PC-9 (cell line): ENCODE measurements at places on chromosomes 7 and 10. TPM values are rescaled to one million over a fixed set of nuclear protein-coding genes. Genes with fewer than 3 reads are reported as not detected.

The PDCD11 gene
- total RNA-seq, result 20.4 and 20.5 TPM in 2 replicates

The ELMO1 gene
- total RNA-seq, result 4.8 and 5.0 TPM in 2 replicates

- DNase-seq, result no peak
These were observed 18.6 kb upstream of the GATA3 start for GRCh38 chr10:8035641-8036470.

DNA sequence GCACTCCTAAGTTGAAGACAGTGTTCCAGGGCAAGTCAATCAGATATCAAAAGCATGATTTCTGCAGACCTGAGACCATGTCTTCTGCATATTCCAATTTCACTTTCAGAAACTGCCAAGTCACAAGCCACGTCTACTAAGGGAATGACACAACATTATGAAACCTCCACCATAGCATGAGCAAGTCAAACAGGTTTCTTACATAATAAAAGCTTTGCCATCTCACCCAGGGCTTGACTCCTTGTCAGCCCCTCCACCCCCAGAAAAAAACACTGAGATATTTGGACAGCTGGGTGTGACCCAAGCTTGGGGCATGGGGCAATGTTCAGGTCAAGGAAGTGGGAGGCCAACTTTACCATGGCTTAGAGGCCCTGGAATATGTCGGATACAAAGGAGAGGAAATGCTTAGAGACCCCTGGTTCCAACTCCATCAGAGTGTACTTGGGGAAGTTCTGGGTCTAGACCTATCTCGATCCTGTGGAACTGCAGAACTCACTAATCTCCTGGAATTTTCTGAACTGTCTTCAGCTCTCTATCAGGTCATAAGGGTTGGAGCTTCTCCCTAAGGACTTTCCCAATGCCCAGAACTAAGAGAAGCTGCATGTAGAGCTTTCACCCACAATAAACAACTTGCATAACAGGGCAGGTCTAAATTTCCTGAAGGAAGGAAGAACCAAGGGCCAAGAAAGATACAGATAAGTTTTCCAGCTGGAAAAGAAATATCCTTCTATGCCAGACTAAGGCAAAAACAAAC is 80.6 kb upstream of the NAMPT start:
- peak; percentile 83 for DNase-seq

- DNase-seq, result no peak
These were observed 556.1 kb downstream of the GALNT17 start for GRCh38 chr7:71687831-71688599.

- no peak for DNase-seq
These were observed 31.8 kb upstream of the TM9SF3 start for GRCh38 chr10:96618653-96619052.

GRCh38 chr7:112933598-112933997 is 143.4 kb upstream of the TMEM168 start:
- DNase-seq, result no peak

GRCh38 chr10:46550795-46551700 is 5.4 kb downstream of the GPRIN2 start:
- no peak for DNase-seq

- DNase-seq, result no peak
These were observed 134.9 kb upstream of the ZNF438 start for GRCh38 chr10:31166606-31167005.

- no peak for DNase-seq
These were observed 1.3 kb downstream of the ZNF775 start for GRCh38 chr7:150380463-150380862.
